ENCODE measurements at places on chromosomes 4 and X. TPM values are rescaled to one million over a fixed set of nuclear protein-coding genes. Genes with fewer than 3 reads are reported as not detected.
A peak's percentile ranks its signal among the peaks of the same experiment; 100 is the strongest.

DNA sequence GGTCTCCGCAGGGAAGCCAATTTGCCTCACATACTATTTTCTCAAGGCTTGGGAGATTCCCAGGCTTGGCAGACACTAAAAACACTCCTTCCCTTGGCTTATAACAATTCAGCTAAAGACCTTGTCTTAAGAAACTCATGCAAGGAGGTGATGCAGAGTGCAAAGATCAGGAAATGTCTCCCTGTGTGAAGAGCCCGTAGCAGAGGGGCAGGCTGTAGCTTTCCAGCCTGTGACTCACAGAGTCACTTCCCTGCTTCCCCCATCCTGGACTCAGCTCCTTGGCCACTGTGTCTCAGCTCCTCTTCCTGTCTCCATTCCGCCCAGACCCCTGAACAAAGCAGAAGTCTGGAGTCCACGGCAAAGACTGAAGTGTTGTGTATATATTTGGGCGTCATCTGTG, 56.1 kb downstream of the KDR start:
- H3K36me3 ChIP-seq: no peaks in the 10 kb centered on the region
- no peak overlapping the region for H3K4me3 ChIP-seq

- peaks cover 21% of the 10 kb centered on the region for H3K4me1 ChIP-seq
- no peaks in the 10 kb centered on the region for H3K36me3 ChIP-seq
- H3K27ac ChIP-seq: peak overlapping the region; percentile 74
- peak; percentile 98 for DNase-seq
- no peak overlapping the region for H3K4me3 ChIP-seq
- no peaks in the 10 kb centered on the region for H3K27me3 ChIP-seq
Measured at GRCh38 chr4:74109870-74110605, 11.0 kb upstream of the CXCL2 start.

DNA sequence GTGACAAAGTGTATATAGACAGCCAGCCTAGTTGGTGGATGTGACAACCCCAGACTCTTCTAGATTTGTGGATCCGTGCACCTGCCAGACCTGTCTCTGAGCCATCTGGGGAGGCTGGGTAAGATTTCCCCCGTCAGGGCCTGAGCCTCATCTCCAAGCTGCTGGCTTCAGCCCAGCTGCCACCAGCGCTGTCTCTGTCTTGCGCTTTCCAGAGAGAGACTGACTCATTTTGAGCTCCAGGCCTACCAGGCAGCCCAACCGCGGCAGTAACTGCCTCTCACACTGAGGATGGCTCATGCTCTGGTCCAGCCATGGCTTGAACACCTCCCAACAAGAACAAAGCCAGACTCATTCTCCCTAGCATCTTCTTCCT, 26.4 kb downstream of the NOP14 start:
- H3K27me3 ChIP-seq: no peaks in the 10 kb centered on the region
- no peak overlapping the region for H3K4me3 ChIP-seq
- H3K36me3 ChIP-seq: peaks cover 47% of the 10 kb centered on the region
- H3K4me1 ChIP-seq: peaks cover 15% of the 10 kb centered on the region
- peak; percentile 33 for DNase-seq

- no peak for DNase-seq
- H3K4me1 ChIP-seq: no peaks in the 10 kb centered on the region
- no peak overlapping the region for H3K4me3 ChIP-seq
- H3K27ac ChIP-seq: no peak overlapping the region
- no peaks in the 10 kb centered on the region for H3K27me3 ChIP-seq
- no peaks in the 10 kb centered on the region for H3K36me3 ChIP-seq
Measured at GRCh38 chr4:56195025-56195424, 192.3 kb downstream of the AASDH start.

DNA sequence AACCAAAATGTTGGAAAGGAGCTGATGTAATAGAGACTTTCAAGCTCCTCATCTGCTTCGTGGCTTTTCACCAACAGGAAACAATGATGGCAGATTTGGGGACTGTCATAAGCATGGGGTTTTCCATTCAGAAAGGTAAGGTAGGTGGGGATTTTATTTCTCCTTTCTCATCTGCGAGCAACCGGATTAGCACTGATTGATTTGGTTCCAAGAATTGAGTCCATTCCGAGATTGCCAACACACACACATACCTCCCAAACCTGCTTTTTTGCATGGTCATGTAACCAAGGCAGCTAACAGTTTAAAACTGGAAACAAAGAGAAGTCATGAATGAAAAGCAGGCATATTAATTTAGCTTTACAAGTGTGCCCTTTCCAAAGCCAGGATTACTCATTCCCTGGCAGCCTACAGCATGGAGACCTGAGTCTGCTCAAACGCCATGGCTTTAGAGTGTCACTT, 63.0 kb upstream of the LNX1 start:
- H3K4me1 ChIP-seq: no peaks in the 10 kb centered on the region
- no peak overlapping the region for H3K27ac ChIP-seq
- H3K4me3 ChIP-seq: no peak overlapping the region
- no peaks in the 10 kb centered on the region for H3K36me3 ChIP-seq
- no peaks in the 10 kb centered on the region for H3K27me3 ChIP-seq
- peak; percentile 84 for DNase-seq

DNA sequence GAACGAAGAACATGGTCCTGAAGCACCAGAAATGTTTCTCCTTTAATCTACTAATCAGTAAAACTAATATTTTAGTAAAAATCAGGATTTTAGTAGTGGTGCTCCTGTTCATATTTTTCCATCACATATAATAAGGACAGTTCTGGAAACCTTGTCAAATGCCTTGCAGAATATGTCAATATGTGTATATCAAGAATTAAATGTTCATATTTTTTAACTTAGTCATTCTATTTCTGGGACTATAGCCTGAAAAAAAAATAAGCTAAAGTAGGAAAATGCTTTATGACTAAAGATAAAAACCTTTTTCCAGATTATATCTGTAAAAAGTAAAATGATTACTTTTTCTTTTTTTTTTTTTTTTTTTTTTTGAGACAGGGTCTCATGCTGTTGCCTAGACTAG, 65.1 kb downstream of the MAB21L2 start:
- peaks cover 2% of the 10 kb centered on the region for H3K4me1 ChIP-seq
- no peak overlapping the region for H3K4me3 ChIP-seq
- H3K27ac ChIP-seq: no peak overlapping the region
- H3K36me3 ChIP-seq: no peaks in the 10 kb centered on the region
- peak; percentile 32 for DNase-seq
- H3K27me3 ChIP-seq: no peaks in the 10 kb centered on the region

GRCh38 chr4:5793514-5793913, 82.5 kb downstream of the EVC start:
- H3K36me3 ChIP-seq: peaks cover 8% of the 10 kb centered on the region
- no peak for DNase-seq
- no peaks in the 10 kb centered on the region for H3K27me3 ChIP-seq
- no peak overlapping the region for H3K4me3 ChIP-seq

GRCh38 chrX:48579259-48579658, 5.0 kb downstream of the RBM3 start:
- no peak for DNase-seq
- no peak overlapping the region for H3K4me3 ChIP-seq
- no peaks in the 10 kb centered on the region for H3K27me3 ChIP-seq

DNA sequence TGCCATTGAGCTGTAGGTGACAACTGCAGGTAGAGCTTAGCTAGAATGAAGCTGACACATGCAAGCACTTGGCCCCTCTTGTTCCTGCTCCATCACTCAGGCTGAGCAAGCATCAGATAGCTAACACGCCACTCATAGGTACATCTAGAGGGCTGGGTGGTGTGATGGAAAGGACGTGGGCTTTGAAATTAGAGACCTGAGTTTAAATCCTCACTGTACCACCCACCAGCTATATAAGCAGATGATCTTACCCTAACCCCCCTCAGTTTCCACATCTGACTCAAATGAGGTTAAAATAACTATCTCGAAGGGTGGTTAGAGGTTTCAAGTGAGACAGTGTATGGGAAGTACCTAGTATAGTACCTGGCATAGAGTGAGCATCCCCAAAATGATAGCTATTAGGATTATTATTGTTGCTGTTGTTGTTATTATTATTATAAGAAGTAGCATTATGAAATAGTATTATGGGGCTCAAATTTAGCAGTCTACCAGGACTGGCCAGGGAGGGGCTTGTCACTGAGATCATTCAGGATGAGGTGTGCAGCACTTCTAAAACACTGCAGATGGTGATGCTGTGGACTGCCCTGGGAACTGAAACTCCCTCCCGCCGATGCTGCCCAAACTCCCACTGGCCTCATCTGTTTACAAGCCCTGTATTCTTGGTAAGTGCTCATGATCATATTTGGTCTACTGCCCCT, 59.0 kb downstream of the REELD1 start:
- H3K27ac ChIP-seq: no peak overlapping the region
- H3K4me1 ChIP-seq: no peaks in the 10 kb centered on the region
- H3K27me3 ChIP-seq: no peaks in the 10 kb centered on the region
- no peak overlapping the region for H3K4me3 ChIP-seq
- no peak for DNase-seq

GRCh38 chrX:148271263-148271662, 229.2 kb upstream of the AFF2 start:
- DNase-seq: no peak
- H3K27ac ChIP-seq: no peak overlapping the region
- H3K36me3 ChIP-seq: no peaks in the 10 kb centered on the region
- no peaks in the 10 kb centered on the region for H3K4me1 ChIP-seq
- no peak overlapping the region for H3K4me3 ChIP-seq

GRCh38 chrX:42524379-42524778, 253.6 kb downstream of the PPP1R2C start:
- no peak for DNase-seq
- H3K27ac ChIP-seq: no peak overlapping the region
- no peaks in the 10 kb centered on the region for H3K27me3 ChIP-seq
- H3K4me1 ChIP-seq: no peaks in the 10 kb centered on the region
- H3K36me3 ChIP-seq: no peaks in the 10 kb centered on the region

The LNX1 gene
- 0.51 TPM for total RNA-seq

The SLC10A4 gene
- not detected for total RNA-seq

The CT45A6 gene
- not detected for total RNA-seq

The SSX2 gene
- total RNA-seq: not detected

The ESX1 gene
- total RNA-seq: not detected

The C4orf54 gene
- under 0.01 TPM for total RNA-seq

The FGFBP2 gene
- total RNA-seq: not detected
